ENCODE measurements at places on chromosomes 7 and 10.

GRCh38 chr7:98194186-98194585 is 17.1 kb upstream of the BHLHA15 start:
- DNase-seq = no peak

DNA sequence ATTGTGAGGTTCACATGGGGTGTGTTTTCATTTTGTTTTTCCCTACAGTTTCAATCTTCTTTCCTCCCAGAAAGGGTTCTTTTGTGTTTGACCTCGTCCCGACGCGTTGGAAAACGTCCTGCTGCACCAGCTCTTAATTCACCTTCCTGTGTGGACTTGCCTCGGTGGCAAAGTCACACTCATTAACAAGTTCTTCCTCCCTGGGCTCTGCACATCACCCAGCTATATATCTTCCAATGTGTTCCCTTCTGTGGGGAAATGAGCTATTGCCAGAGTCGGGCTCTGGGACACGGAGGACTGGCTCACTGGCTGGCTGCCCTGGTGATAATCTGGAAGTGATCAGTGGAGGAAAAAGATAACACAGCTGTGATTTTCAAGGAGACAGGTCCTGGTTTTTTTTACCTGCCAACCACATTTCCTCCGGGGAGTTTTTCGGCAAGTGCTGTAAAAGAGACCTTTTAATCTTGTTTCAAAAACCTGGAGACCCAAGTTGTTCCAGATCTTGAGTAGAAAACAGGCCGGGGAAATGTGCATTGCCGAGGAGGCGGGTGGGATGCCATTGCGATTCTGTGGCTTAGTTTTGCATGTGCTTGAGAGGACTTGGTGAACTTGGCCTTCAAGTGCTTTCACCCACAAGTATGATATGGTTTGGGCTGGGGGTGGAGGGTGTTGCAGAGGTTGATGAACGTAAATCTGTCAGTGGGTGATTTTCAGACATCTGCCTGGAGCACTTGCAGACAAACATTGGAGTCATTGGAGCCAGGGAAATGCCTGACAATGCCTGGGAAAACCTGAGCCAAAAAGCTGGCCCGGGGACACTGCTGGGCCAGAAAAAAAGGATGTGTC is 96.5 kb upstream of the CREB5 start:
- peak; percentile 74 for DNase-seq

DNA sequence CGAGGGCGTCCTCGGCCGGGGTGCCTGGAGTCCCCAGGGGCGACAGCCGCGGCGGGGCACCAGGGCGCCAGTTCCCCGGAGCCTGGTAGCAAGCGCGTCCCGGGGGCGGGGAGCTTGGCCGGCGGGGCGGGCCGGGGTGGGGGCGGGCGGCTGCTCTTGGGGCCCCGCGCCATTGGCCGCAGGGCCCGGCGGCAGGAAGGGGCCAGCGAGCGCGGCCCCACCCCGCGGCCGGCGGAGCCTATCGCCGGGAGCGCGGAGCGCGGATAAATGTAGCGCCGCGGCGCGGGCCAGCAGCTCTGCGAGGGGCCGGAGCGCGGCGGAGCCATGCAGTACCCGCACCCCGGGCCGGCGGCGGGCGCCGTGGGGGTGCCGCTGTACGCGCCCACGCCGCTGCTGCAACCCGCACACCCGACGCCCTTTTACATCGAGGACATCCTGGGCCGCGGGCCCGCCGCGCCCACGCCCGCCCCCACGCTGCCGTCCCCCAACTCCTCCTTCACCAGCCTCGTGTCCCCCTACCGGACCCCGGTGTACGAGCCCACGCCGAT is at the start of gene HHEX:
HHEX (plus strand) TSS at position 293 of the 548 bp plus-strand sequence; CDS start at position 325, 32 bp downstream.
- DNase-seq = peak; percentile 50

DNA sequence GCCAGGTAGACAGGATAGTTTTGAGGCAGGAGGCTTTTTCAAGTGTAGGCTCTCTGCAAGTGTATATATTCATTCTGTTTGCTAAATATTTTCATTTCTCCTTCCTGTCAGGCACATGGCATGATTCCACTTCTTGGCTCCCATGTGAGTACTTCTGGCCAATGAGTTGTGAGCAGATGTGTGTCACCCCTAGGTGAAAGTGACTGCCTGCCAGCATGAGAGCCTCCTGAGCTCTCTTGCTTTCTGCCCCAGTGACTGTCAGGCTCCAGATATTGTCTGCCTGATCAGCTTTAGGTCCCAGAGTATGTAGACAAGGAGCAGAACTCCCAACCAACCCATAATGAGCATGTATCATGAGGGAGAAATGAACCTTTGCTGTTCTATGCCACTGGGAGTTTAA is 257.6 kb upstream of the NPY start:
- no peak for DNase-seq

DNA sequence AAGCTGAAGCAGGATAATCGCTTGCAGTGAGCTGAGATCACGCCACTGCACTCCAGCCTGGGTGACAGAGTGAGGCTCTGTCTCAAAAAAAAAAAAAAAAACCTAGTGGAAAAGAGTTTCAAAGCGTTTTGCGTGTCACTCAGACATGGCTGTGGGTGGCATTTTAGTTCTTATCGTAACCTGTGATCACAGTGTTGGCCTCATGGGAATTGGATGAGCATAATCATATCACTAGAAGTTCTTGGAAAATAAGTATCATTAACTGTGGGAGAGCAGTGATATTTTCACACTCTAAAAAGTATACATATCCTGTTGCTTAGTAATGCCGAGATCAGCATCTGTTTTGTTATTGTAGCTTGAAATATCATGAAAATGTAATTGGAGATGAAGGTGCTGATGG is 92.6 kb downstream of the CREM start:
- no peak for DNase-seq

GRCh38 chr7:66535414-66536329 is 93.0 kb upstream of the KCTD7 start:
- no peak for DNase-seq

- DNase-seq = no peak
Measured at GRCh38 chr7:113076703-113077102, 9.9 kb downstream of the GPR85 start.

- DNase-seq = peak; percentile 92
Measured at GRCh38 chr10:29811751-29812427, 177.1 kb upstream of the SVIL start.

- no peak for DNase-seq
Measured at GRCh38 chr10:59586407-59586891, 123.2 kb downstream of the SLC16A9 start.

DNA sequence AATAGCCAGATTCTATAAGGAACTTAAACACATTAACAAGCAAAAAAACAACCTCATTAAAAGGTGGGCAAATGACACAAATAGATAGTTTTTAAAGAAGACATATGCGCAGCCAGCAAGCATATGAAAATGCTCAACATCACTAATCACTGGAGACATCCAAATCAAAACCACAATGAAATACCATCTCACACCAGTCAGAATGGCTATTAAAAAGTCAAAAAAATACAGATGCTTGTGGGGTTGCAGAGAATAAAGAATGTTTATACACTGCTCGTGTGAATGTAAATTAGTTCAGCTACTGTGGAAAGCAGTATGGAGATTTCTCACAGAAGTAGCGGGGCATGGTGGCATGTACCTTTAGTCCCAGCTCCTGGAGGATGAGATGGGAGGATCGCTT is 164.0 kb downstream of the CHRM2 start:
- no peak for DNase-seq

DNA sequence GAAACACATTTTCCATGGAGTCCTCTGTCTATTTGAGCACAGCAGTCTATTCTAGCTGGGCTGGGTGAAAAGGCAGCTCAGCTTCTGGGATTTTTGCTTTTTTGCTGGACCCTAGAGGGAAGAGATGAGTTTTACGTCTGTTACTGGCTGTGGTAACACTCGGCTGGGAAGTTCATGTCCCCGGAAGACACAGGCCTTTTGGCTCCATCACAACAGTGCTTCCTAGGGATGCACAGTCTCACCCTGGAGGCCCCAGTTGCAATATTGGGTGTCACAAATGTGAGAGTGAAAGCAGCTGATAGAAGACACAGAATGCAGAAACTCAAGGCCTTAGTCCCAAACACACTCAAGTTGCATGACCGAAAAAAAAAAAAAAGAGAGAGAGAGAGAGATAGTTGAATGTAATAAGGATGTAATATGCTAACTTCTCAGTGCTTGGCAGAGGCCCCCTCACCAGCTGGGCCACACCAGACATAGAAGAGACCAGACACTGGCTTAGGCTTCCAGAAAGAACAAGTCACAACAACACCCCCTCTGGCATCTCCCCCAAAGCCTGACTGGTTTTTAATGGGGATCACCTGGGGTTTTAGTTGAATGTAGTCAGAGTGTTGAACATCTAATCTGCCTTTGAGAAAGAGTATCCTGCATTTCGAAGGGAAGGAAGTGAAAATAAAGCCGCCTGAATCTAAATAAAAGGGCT is 545.4 kb upstream of the FZD8 start:
- DNase-seq = no peak

DNA sequence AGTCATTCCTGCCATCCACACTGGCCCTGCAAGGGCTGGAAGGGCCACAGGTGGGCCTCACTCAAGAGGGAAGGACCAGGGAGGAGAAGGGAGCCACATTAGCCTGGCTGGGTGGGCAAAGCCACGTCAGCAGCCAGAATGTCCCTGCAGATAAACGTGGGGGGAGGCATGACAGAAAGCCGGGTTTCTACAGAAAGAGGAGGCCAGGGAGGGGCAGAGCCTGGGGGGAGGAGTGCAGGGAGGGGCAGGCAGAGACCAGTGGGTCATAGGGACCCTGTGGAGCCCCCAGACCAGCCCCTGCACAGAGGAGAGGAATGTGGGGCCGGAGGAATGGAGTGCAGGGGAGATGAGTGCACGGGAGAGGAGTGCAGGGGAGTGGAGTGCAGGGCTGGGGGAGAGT is 590.2 kb downstream of the PTPRN2 start:
- DNase-seq = no peak

DNA sequence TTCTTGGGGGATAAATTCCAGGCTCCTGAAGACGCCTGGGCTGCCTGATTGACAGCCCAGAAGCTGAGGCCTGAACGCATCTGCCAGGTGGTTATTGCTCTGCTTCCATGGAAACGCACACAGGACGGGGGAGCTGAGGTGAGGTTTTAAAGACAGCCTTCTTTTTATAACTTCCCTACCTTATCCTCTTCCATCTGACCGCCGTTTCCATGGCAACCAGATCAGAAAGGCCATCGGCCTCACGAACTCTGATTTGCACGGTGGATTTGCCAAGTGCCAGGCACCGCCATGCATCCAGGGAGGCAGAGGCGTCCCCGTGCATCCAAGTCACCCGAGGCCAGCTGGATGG is 260.9 kb downstream of the ADARB2 start:
- no peak for DNase-seq

GRCh38 chr7:66832531-66833351 is 88.3 kb upstream of the TMEM248 start:
- DNase-seq = no peak

DNA sequence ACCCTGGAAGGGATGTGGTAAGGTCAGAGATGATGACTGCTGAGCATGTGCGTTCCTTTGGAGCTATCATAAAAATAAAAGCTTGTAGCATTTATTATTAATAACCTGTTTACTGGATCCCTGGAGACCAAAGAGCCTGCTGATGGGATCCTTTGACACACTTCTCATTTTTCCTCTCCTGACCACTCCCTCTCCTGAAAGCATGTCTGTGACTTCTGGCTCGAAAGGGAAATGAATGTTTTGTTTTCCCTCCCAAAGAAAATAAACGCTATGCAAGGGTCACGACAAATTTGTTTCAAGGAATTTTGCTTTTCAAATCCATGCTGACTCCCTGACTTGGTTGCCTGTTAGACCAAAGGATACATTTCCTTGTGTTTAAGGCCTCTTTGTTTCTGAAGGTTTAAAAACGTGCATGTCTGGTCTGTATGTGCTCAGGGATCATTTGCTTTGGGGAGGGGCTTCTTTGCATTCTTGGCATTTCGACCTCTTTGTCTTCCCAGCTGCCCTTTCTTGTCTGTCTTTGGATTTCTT is 185.1 kb upstream of the AGK start:
- no peak for DNase-seq

DNA sequence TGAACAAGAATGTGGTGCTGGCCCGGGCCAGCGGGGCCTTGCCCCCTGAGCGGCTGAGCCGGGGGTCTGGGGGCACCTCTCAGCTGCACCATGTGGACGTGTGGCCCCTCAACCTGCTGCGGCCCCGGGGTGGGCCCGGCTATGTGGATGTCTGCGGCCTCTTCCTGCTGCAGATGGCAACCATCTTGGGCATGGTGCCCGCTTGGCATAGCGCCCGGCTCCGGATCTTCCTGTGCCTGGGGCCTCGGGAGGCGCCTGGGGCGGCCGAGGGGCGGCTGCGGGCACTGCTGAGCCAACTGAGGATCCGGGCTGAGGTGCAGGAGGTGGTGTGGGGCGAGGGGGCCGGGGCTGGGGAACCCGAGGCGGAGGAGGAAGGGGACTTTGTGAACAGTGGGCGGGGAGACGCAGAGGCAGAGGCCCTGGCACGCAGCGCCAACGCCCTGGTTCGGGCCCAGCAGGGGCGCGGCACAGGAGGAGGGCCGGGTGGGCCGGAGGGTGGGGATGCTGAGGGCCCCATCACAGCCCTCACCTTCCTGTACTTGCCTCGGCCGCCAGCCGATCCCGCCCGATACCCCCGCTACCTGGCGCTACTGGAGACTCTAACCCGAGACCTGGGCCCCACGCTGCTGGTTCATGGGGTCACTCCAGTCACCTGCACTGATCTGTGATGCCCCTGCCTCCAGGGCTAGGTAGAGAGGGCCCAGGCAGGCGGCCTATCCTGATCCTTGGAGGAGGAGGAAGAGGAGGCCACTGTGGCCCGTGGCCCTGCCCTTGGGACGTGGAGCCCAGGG is 1.1 kb upstream of the TRIP6 start:
- peak; percentile 69 for DNase-seq

- no peak for DNase-seq
Measured at GRCh38 chr10:44725404-44725803, 185.7 kb upstream of the TMEM72 start.

GRCh38 chr10:30383356-30383755 is 34.3 kb upstream of the MTPAP start:
- no peak for DNase-seq

GRCh38 chr7:112869111-112869774 is 79.0 kb upstream of the TMEM168 start:
- DNase-seq = peak; percentile 25

DNA sequence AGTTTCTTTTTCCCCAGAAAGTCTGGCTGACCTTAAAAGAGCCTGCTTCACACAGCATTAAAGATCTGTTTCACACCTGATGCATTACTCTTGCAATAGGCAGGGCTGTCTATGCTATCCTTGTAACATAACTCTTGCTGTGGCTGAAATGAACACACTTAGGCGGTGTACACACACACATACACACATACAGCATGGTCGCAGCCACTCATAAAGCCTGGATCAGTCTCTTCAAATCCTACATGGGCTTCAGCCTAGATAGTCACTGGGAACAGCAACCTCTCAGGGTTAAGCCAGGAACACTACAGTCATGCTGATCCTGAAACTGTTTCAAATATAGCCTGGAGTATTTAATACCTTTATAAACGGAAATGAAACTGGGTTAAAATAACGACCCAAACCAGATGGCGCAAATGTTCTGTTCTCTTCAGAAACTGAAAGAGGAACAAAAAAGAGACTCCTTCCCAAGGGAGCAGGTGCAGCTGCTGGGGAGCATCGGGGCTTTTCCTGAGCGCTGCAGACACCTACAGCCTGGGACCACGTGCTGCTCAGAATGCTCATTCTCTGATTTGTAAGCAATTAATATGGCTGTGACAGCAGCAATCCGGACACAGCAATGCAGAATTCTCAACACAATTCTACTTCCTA is 61.0 kb upstream of the SFMBT2 start:
- no peak for DNase-seq
